ENCODE measurements at places on chromosomes 2 and 18.

DNA sequence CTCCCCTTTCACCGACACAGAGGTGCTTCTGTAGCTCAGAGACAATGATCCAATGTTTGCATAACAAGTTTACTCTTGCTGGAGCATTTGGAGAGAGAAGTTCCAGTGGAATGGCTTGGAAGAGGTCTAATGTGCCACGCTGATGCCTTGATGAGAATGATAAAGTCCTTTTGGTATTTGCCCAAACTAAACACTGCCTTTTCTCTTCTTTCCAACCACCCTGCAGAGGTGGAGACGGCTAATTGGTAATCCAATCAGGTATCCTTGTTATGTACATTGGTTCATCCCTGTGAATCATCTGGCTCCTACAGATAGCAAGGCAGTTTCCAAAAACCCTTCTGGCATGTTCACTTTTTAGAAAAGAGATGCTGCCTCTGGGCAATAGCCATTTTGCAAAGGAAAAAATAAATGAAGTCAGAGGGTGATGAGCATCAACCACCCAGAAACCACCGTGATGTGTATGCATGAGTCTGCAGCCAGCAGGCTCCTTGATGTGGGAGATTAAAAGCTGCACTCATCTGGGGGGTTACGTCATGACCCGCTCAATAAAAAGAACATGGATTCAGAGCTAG is 40.6 kb downstream of the KIAA2012 start:
- DNase-seq: peak; percentile 92

GRCh38 chr18:12946549-12947284 is 1.1 kb upstream of the SEH1L start:
- peak; percentile 96 for DNase-seq

- DNase-seq: no peak
Observed at GRCh38 chr2:73749314-73749713, 12.2 kb upstream of the TPRKB start.

DNA sequence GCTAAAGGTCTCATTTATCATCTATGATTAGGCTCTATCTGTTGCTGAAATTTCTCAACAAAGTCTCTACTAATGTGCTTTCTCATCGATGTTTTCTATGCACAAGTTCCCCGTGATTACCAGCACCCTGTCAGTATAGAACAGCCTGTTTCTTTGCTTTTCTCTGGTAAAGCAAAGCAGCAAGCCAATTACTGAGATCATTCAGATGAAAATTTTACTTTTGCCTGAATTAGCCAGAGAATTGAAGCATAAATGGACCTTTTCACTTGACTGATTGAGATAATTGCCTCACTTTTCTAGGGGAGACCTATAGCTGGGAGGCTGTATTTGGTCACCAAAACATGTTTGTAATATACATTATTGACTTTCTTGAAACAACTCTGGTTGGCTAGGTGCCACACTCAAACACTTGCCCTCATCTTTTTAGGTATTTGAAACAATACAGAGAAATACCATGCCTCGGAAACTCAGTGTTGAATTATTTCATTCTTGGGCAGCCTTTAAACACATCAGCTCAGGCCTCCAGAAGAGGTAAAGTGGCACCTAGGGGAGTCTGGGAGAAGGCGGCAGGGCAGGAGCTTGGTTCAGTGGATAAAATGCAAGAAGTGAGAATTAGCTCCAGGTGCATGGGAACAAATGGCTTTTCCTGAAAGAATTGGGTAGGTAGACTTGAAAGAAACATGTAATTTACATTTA is 96.2 kb downstream of the GALNT3 start:
- no peak for DNase-seq

- DNase-seq: peak; percentile 33
Observed at GRCh38 chr2:197599285-197599965, 76.0 kb downstream of the RFTN2 start.

DNA sequence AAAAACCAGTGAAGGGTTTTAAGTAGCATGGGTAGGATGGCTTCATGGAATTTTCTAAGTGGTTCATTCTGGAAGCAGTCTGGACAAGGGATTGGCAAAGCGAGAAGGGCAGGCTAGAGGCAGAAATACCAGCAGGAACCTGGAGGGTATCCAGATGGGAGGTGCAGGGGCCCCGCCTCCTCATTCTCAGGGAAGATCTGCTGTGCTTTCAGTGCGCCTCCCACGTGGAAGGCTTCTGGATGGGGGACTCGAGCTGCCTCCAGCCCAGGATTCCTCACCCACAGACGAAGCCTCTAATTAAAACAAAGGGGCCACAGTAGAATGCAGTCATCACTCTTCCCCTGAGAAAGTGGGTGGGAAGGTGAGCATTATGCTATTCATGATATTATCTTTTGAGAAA is 79.8 kb downstream of the VSNL1 start:
- peak; percentile 43 for DNase-seq

DNA sequence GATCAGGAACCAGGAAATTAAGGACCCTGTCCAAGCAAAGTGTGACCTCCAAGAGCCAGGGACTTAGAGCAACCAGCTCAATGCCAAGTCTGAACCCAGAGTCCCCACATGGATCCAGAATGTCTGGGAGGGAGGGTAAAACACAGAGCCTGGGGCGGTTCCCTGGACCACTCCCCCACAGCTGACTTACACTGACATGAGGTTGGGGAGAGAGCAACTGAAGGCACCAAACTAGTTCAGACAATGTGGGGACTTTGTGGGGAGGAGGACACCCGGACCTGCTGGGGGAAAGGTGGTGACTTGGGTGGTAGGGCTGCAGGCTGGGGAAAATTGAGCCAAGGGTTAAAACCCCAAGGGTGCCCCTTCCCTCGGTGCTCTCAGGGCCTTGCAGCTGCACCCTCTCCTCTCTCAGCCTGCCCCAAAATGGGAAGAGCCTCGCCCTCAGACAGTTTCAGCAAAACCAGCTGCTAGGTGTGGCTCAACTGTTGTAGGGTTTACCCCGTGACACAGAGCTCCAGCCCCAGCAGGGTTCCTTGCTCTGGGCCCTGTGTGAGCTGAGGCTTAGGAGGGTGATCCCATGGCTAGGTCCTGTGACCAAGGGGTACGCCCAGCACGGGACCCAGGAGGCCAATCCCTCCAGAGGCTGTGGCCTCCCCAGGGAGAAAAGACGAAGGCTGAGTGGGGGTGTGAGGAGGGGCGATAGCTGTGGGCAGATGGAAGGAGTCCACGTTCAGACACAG is 28.6 kb downstream of the MARCO start:
- no peak for DNase-seq

DNA sequence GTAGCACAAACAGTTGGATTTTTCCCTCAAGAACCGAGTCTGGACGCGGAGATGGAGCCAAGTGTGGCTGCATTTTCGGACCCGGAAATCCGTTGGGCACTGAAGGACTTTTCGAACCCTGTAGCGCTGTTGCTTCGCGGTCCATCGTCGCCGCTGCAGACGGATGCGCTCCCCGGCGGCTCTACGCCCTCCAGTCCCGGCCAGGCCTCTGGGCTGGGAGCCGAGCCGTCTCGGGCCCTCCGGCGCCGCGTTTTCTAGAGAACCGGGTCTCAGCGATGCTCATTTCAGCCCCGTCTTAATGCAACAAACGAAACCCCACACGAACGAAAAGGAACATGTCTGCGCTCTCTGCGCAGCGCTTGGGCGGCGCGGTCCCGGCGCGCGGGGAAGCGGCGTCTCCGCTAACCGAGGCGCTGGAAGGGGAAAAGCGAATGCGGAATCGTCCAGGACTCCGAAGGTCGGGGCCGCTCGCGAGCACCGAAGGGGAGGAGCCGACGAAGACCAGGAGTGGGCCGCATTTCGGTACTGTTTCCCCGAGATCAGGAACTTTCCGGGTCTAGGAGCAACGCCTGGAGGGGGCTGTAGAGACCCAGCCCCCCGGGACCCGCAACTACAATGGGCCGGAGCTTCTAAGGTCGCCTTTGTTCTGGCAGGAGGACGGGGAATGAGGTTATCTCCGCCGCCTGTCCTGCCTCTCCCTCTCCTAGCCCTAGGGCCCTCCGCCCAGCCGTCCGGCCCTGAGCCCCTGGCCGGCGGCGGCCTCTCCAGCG is 3.2 kb downstream of the EMX1 start:
- peak; percentile 38 for DNase-seq

DNA sequence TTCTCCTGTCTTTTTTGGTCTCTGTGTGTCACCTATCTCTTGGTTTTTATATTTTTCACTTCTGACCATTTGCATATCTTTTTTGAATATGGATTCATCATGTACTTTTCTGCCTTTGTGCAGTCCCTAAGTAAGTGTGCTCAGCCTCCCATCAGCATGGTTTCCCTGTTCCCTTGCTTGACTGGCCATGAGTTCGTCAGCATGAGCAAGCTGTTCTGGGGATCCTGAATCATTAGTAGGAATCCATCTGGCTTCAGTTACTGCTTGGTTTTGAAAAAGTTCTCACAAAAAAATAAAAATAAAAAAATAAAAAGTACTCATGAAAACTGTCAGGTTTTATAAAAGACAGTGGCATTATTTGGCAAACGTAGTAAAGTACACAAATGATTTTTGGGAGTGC is 144.1 kb downstream of the NCOA1 start:
- peak; percentile 31 for DNase-seq

DNA sequence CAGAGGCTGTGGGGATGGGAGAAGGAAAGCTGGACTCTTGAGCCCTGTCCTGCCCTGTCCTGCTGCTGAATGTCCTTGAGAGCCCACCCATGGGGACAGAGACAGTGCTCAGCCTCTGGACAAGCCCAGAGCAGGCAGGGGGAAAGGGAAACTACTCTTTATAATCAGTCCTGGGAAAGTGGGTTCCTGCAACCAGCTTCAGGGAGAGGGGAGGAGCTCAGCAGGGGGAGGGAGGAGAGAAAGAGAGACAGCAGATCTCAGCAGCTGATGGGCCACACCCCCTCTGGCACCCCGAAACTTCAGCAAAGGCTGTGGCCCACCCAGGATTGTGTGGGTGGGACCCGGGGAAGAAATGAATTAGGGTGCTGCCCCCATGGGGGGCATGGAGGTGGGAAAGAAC is 11.6 kb downstream of the ECEL1 start:
- no peak for DNase-seq

DNA sequence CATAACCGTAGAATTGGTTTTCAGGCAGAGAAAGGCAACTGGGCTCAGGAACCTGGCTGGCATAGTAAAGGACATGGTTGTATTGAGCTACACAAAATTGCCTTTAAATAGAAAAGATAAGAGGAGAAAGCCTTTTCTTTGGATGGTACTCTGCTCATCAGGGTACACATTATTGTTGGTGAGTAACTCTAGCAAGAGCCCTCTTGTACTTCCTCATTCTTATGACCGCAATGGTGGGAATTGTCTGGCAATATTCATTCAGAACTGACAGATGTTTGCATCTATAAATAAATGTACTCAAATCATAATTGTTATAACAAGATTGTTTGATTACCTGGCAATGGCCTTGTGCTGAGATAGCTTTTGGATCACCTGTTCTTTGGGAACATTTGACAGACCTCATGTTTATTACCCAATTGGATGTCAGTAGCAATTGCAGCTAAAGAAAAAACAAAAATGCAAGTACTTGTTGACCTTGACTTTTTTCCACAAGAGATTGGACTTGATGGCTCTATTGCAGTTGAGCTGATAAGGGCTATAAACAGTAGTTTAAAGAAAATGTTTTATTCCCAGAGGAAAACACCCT is 43.9 kb downstream of the MEIS1 start:
- no peak for DNase-seq

DNA sequence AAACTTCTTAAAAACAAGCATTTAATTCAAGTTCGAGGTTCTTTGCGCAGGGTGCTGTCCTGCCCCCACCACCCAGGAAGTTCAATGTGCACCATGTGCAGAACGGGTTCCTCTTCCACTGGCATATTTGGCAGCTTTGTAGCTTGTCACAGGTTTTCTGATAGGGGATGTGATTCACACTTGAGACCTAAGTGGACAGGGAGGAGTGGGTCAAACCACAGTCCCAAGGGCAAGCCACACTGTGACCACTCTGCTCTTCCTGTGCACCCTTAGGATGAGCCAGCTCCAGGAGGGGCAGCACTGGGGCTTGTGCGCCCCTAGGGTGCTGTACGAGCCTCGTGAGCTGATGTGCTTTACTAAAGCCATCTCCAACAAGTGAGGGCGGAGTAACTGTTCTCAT is 82.5 kb downstream of the TGFA start:
- DNase-seq: no peak

DNA sequence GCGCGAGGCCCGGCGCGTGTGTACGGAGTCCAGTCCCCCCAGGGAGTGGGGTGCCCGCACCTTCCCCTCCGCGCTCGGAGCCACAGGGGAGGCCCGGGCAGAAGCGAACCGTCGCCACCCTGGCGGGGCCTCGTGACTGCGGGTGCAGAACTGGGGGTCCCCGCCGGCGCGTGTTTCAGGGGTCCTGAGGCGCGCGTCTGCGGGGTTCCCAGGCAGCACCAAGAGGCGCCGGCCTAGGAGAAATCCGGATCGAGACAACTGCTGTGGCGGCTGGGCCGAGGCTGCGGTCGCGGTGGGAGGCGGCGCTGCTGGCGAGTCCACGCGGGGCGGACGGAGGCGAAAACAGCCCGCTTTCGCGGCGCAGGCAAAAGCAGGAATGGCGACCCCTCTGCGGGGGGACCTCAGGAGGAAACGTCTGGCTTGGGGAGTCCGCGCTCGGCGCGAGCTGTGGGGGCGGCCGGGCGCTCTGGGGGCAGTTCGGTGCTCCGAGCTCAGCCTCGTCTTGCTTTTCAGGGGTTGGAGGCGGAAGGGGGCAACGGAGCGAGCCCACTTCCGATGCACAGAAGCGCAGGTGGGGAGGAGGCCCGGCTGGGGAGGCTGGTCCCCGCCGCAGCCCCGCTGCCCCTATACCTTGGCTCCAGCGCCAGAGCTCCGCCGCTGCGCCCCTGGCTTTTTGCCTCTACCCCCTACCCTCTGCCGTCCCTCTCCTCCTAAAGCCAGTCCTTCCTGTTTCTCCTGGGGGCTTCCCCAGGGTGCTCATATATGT is 81.5 kb upstream of the LDLRAD4 start:
- DNase-seq: peak; percentile 29

DNA sequence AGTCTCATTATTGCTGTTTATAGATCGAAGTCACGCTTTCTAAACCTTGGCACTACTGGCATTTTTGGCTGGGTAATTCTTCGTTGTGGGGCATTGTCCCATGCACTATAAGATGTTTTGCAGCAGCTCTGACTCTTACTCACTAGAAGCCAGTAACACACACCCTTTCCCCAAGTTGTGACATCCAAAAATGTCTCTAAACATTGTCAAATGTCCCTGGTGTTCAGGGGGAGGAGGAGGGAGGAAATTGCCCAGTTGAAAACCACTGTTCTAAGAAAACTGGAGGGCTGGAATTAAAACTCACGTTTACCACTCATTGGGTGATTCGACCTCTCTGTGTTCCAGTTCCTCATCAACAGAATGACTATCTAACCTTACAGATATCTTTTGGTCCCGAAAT is 115.7 kb upstream of the KLF7 start:
- no peak for DNase-seq

Data from EH (cell line).